ENCODE measurements at places on chromosomes 11 and 22.

- no peak for DNase-seq
Observed at GRCh38 chr11:4884361-4884760, 2.7 kb downstream of the OR51T1 start.

- DNase-seq = no peak
Observed at GRCh38 chr11:18536209-18536608, 9.5 kb upstream of the TSG101 start.

GRCh38 chr11:78266451-78266850 is 77.7 kb downstream of the USP35 start:
- DNase-seq = no peak

DNA sequence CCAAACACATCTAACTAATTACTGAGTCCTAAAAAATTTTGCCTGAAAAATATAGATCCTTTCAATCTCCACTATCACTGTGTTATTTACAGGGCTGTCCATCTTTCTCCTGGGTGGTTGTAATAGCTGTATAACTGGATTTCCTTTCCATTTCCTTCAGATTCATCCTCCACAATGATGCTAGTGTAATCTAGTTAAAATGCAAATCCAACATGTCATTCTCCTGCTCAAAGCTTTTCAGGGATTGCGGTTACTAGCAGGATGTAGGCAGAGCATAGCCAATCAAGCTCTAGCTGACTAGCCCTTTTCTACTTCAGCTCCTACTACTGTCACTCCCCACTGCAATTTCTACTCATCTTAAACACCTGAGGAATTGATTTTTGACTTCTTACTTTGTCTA is 283.0 kb downstream of the RAB38 start:
- DNase-seq = no peak

DNA sequence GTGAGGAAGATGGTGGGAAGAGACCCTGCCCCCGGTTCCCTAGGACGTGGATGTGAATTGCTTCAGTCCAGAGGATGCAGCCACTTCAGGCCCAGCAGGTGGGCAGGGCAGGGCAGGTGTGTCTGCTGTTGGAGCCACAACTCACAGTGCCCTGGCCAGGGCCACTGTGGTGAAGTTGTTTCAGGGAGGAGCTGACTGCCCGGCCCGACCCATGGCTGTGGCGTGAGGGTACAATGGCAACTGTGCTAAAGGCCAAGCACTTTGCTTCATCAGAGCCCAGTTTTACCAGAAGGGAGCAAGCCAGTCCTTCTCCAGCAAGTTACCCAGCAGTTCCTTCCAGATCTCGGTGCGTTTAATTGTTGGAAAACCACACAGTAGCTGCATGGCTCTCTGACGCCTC is 1174.4 kb downstream of the BRD1 start:
- DNase-seq = no peak

DNA sequence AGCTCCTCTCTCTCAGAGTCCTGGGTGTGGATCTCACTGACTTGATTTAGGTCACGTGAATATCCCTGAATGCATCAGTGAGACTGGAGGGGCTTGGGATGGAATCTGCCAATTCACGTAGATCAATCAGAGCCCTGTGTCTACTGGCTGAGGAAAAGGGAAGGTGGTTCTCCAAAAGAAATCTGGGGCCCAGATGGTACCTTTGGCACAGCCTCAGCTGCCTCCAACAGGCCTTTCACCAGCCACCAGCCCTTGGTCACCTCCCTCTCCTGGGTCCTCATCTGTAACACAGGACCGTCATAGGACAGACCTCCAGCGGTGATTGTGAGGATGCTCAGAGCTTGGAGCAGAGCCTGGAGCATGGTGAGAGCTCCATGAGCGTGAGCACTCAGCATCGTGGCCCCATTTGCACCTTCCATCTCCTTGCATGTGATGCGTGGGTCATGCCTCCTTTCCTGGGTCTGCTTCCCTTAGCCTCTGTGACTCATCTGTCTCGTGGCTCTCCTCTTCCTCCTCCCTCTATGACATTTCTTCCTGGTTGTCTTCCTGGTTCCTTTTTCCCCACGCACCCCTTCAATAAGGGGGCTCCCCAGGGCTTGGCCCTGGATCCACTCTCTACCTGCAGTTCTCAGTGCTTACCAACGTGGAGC is 7.5 kb upstream of the MIEF1 start:
- DNase-seq = no peak

GRCh38 chr22:46966846-46967245 is 204.4 kb downstream of the TBC1D22A start:
- no peak for DNase-seq

GRCh38 chr11:73975479-73975757 is 7.2 kb downstream of the UCP2 start:
- DNase-seq = no peak

DNA sequence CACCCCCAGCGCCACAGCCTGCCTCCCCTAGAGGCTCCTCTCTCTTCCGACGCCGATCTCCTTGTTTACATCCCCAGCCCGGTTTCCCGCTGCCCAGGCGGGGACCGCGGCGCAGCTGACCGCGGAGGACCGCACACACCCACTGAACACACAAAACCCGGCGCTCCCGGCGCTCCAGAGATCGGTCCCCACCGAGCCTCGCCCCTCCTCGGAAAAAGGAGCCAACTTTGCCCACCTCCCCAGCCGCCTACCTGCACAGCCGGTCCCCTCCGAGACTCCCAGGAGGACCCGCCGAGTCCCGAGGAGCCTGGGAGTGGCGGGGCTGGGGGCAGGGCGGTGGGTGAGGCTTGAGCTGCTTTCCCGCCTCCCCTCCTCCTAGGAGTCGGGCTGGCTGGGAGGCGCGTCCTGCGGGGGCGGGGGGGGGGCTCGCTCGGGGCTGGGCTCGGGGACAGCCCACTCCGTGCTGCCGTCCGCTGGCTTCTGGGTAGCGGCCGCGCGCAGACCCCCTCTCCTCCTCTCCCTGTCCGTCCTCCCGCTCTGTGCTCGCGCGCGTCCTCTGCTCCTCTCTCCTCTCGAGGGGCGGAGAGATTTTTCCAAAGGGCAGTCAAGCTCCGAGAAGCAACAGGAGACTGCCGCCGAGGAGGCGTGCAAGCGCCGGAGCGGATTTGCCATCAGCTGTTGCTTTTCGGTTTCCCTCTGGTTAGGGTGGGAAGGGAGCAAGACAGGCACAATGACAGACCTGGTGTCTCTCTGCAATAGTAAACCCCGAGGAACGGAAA is at the start of gene FXYD6:
TSS of gene FXYD6 (minus strand) at position 318 of the 779 bp plus-strand sequence. CDS start 33,882 bp downstream, outside the sequence.
- no peak for DNase-seq

DNA sequence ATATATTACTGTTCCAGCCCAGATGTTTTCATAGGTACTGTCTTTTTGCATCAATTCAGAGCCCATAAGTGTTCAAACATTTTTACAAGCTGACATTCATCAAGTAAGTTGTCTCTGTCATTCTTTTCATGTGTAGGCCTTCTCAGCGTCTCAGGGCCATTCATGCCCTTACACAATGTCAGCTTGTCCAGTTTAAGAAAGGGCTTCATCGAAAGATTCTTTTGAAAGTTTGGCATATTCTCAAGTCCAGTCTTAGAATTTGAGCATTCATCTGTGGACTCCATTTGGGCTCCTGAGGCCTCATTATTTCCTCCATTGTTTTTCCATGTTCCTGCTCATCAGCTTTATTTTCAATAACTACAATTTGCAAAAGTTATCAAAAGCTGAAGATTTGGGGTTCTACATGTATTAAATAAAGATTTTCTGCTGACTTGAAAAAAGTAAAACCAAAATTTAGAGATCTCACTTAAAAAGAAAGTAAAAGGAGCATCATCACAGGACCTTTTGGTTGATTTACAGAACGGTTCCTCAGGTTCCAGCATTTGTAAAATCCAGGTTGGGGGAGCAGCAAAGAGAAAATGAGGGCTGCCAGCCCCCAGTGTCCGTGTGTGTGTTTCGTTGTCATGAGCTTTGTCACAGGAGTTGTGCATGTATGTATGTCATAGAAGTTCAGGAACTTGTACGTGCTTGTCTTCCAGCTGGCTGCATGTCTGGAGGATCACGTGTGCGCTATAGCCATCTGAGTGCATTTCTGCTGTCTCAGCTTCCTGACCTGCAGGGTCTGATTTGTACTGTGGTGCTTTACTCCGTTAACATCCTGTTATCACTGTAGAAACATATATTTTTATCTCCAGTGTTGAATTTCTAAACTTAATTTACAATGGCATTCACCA is 15.6 kb downstream of the MOV10L1 start:
- no peak for DNase-seq

GRCh38 chr11:114358716-114359115 is 41.6 kb downstream of the C11orf71 start:
- DNase-seq = no peak

DNA sequence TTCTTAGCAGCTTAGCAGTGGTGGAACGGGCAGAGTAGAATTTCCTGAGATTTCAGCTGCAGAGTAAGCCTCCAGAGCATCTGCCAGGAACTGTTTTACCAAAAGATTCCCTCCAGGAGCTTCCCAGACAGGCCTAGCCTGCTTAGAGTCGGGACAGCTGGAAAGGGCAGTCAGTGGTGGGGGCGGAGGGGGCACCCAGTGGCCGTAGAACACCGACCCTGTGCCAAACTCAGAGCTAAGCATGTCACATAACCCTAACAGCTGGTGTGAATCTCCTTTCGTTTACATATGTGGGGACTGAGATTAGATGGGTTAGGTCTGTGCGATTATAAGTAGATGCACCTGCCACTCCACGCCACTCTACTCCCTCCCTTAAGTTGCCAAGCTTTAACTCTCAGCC is 80.0 kb upstream of the CRTAM start:
- DNase-seq = no peak

DNA sequence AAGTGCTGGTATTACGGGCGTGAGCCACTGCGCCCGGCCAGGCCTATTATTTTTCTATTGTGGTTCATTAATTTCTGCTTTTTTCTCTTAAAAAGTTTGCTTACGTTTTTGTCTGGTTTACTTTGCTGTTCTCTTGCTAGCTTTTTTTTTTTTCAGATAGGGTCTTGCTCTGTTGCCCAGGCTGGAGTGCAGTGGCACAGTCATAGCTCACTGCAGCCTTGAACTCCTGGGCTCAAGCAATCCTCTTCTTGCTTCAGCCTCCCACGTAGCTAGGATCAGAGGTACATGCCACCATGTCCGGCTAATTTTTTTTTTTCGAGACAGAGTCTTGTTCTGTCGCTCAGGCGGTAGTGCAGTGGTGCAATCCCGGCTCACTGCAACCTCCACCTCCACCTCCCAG is 18.7 kb downstream of the F2 start:
- DNase-seq = no peak

GRCh38 chr11:18853086-18853720 is 61.6 kb upstream of the PTPN5 start:
- DNase-seq = no peak

DNA sequence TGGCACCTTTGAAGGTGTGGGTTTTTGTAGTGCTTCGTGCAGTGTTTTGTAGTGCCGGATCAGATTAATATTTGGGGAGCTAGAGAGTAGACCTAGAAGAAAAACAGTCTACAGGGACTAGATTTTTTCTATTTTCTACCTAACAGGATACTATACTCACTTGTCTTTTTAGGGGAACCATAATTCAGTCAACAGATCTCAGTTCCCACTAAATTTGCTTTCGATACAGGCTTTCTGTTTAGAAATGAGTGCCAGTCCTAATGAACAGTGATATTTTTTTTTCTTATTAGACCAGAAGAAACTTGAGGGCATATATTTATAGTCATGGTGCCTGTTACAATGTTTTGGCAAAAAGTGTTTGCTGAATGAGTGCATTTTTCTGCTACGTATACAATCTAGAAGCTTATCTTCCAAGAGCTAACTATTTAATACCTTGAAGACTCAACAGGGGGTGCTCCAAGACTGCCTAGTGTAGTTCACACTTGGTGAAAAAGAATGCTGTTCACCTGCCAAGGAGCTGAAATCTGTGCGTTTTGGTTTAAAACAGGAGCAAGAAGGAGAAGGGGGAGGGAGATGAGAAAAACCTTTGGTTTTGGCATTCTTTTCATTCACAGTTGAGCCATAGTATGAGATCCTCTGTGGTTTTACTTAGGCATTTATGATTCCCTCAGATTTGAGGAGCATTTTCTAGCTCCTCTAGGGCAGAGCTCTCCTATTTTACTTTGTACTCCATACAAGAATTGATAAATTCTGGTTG is 44.9 kb upstream of the VSTM5 start:
- no peak for DNase-seq

DNA sequence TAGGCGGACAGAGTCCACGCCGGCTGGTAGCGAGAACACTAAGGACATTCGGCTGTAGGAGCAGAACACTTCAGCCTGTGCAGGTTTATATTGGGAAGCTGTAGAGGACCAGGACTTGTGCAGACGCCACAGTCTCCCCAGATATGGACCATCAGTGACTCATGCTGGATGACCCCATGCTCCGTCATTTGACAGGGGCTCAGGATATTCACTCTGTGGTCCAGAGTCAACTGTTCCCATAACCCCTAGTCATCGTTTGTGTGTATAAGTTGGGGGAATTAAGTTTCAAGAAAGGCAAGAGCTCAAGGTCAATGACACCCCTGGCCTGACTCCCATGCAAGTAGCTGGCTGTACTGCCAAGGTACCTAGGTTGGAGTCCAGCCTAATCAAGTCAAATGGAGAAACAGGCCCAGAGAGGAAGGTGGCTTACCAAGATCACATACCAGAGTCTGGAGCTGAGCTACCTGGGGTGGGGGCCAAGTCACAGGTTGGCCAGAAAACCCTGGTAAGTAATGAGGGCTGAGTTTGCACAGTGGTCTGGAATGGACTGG is 17.2 kb downstream of the P2RY2 start:
- no peak for DNase-seq

GRCh38 chr22:50483977-50484853 is 2.4 kb upstream of the MIOX start:
- DNase-seq = no peak

GRCh38 chr22:24099666-24100065 is 81.6 kb upstream of the SUSD2 start:
- no peak for DNase-seq

- no peak for DNase-seq
Observed at GRCh38 chr11:79720115-79720514, 279.3 kb upstream of the TENM4 start.

- no peak for DNase-seq
Observed at GRCh38 chr11:109644152-109644551, 222.2 kb downstream of the C11orf87 start.

GRCh38 chr11:17014833-17015626 is 816 bp upstream of the PLEKHA7 start:
- no peak for DNase-seq

DNA sequence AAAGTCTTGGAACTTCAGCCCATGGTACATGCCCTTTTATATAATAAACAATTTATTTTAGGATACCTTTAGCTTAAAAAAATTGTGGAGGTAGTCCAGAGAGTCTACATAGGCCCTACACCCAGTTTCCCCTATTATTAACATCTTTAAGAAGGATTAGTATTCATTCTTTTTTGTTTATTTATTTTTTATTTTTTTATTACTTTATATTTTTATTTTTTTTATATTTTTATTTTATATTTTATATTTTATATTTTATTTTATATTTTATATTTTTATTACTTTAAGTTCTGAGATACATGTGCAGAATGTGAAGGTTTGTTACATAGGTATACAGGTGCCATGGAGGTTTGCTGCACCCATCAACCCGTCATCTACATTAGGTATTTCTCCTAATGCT is 15.9 kb upstream of the ABTB2 start:
- no peak for DNase-seq

GRCh38 chr11:28110108-28110820 is 2.1 kb downstream of the METTL15 start:
- peak; percentile 31 for DNase-seq

GRCh38 chr11:28488336-28488735 is 380.1 kb downstream of the METTL15 start:
- DNase-seq = no peak
